ENCODE measurements at places on chromosomes 3 and 15.
A peak's percentile ranks its signal among the peaks of the same experiment; 100 is the strongest.

DNA sequence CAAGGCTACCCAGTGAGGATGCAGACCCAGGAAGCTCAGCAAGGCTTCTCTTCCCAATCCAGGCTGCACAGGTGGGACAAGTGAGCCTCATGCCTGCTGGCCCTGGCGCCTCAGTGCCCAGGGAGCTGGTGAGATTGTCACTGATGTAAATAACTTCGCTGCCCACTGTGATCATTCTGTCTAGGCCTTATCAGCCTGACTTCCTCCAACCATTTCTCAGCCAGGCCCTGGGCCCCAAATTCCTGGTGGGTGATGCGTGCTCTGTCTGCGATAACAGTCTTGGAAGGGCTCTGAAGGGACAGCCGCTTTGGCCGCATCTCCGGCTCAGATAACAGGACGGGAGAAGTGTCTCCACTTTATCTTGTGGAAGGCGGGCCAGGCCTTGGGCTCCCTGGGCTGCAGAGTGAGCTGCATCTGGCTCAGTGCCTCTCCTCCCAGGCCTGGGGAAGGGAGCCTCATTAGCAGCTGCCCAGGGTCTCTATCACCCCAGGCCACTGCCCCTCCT is 2.2 kb upstream of the FBLN2 start:
- no peak for DNase-seq

- DNase-seq = no peak
Measured at GRCh38 chr3:128665362-128666021, 14.9 kb upstream of the RPN1 start.

DNA sequence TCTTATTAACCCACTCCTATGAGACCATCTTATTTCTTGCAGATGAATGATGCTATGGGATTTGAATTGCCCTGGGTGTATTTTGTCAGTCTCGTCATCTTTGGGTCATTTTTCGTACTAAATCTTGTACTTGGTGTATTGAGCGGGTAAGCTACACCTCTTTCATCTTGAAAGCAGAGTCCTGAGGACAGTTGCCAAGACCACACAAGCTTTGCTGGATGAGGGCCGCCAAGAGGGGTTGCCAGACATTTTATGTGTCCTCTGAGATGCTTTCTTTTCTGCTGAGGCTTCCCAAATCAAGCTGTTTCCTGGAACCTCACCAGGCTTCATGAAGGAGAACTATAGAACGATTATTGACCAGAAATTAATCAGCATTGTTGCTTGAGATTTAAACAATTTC is 173.2 kb downstream of the CHDH start:
- no peak for DNase-seq

GRCh38 chr3:168653255-168653654 is 557.5 kb upstream of the GOLIM4 start:
- DNase-seq = no peak

DNA sequence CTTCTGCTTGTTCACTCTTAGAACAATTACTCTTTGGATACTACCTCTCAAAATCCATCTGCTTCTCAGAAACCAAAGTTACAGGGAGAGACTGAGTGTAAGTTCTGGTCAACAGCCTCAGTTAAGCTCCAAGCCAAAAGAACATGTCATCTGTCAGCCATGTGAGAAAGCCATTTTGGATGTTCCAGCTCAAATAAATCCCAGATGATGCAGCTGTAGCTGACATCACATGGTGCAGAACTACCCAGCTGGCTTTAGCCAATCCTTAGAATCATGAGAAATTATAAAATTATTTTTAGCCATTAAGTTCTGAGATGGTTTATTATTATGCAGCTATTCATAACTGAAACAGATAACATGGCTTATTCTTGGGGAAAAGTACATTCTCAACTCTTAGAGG is 696.0 kb downstream of the ZNF385D start:
- no peak for DNase-seq

DNA sequence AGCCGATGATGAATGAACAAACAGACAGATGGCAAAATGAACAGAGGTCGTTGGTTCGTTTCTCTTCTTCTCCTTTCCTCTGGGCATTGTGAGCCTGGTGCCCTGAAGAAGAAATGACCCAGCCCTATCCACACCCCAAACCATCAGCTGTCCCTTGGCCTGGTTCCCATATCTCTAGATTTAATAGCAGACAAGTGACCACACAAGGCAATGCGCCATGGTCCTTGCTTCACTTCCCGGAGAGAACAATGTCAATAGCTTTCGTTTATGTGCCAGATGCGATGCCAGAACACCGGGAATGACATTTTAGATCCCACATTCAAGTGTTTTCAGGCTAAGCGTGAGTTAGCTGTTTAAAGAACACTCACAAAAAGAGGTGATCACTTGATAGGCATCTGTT is 17.7 kb downstream of the POC1A start:
- no peak for DNase-seq

- DNase-seq = peak; percentile 43
Measured at GRCh38 chr3:107421170-107421792, 44.0 kb downstream of the CCDC54 start.

DNA sequence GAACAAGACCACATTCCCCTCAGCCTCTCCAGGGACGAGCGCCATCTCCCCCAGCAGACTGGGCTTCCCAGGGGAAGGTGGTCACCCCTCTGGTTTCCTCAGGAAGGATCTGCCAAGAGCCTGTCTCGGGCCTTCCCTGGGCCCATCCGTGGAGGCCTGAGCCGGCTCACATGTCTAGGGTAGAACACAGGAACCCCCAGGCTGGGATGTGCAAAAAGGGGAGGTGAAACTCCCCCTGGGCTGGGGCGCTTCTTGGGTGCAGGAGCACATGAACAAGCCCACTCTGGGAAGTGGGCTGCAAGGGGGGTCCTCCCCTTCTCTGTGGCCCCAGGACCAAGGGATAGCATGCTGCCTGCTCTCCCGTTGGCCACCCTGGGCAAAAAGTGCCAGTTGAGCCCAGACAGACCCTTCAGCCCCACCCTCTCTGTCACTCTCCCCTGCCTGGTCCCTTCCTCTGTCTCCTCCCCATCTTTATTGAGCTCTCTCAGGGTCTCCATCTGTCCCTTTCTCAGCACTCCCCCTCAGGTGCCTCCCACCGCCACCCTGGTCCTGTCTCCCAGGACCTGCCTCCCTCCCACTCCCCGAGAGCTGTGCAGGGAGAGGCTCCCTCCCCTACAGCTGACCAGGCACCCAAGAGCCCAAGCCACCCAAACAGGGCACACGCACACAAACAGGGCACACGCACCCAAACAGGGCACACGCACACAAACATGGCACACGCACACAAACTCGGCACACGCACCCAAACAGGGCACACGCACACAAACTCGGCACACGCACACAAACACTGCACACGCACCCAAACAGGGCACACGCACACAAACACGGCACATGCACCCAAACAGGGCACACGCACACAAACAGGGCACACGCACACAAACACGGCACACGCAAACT is 864 bp downstream of the SEMA3G start:
- DNase-seq = no peak

GRCh38 chr3:8745619-8746370 is 12.2 kb downstream of the CAV3 start:
- no peak for DNase-seq

DNA sequence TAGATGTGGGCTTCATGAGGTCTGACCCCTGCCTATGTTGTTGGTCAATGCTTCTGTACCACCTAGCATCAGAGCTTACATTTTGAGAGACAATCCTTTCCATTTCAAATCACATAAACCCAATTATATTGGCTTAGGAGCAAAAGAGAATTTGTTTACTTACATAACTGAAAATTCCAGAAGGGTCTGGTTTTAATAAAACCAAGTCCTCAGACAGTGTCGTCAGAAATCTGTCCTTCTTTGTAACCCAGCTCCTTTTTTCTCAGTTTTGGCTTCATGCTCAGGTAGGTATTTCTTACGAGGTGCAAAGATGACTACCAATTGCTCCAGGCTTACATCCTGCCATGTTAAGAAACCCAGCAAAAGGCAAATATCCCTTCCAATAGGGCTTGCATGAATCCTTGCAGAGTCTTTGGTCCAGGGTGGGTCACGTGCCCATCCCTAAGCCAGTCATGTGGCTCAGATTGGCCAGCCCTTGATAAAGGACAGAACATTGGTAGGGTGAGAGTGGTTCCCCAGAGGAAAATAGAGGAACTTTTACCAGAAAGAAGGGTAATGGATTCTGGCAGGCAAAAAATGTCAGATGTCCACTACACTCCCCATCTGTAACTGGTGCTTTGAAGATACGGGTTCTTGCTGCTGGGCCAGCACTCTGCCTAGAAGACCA is 50.2 kb upstream of the VILL start:
- no peak for DNase-seq

GRCh38 chr3:142149673-142149992 is 289 bp upstream of the TFDP2 start:
- DNase-seq = no peak

DNA sequence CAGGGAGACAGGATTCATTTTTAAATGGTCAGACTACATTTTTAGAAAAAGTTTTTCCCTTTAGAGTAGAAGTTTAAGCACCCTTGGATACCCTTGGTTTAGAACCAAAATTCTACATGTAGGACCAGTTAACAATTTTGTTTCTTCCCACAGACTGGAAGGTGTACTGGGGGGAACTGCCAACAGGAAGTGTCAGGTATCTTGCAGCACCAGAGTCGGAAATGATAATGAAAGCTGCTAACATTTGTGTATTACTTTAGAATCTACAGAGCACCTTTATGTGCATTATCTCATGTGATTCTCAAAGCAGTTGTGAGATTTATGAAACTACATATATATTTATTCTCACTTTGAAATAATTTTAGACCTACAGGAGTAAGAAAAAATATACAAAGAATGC is 21.5 kb downstream of the SPRED1 start:
- no peak for DNase-seq

DNA sequence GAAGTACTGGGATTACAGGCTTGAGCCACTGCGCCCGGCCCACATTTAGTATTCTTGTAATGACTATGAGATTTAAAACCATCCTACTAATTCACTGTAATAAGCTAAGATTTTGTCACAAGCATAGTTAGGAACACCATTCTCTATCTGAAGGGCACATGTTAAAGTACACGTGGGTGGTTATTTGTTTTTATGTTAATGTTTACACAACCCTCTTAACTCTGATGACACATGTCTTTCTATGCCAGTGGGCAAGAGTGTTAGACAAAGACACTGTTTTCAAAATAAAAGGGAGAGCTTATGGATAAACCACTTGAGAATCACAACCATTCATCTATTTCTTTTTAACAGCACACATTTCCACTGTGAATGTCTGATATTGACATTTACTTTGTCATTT is 537.6 kb upstream of the IL12A start:
- no peak for DNase-seq
